ENCODE measurements at places on chromosomes 6 and 20.

DNA sequence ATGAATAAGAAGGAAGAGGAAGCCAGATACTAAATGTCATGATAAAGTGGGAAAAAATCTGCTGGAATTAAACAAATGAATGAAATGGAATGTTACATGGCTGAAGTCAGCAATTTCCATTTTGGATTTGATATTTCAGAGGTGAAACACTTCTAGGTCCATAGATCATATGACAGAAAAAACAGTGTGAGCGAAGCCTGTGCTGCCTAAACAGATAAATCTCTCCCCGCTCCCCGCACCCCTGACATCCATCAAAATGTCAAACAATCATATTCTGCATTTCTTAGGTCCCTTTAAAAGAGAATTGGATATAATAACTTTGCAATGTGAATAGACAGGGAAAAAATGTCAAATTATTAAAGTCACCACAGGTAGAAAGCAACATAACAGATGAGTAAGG lies 26.0 kb upstream of the TRDN start:
- no peaks in the 10 kb centered on the region for H3K27me3 ChIP-seq
- H3K4me1 ChIP-seq = no peaks in the 10 kb centered on the region
- no peak overlapping the region for H3K27ac ChIP-seq
- DNase-seq = no peak
- H3K4me3 ChIP-seq = no peak overlapping the region

- no peak for DNase-seq
- no peaks in the 10 kb centered on the region for H3K4me1 ChIP-seq
- H3K36me3 ChIP-seq = no peaks in the 10 kb centered on the region
- H3K27ac ChIP-seq = no peak overlapping the region
- H3K4me3 ChIP-seq = no peak overlapping the region
Observed at GRCh38 chr6:39338397-39338796, 15.9 kb upstream of the KCNK16 start.

GRCh38 chr6:33880104-33880678 lies 76.4 kb upstream of the MLN start:
- H3K27me3 ChIP-seq = 0 out of 2 replicates have a peak, but pooled peaks cover 4% of the 10 kb centered on the region
- H3K36me3 ChIP-seq = no peaks in the 10 kb centered on the region
- peaks cover 9% of the 10 kb centered on the region for H3K4me1 ChIP-seq
- DNase-seq = no peak

DNA sequence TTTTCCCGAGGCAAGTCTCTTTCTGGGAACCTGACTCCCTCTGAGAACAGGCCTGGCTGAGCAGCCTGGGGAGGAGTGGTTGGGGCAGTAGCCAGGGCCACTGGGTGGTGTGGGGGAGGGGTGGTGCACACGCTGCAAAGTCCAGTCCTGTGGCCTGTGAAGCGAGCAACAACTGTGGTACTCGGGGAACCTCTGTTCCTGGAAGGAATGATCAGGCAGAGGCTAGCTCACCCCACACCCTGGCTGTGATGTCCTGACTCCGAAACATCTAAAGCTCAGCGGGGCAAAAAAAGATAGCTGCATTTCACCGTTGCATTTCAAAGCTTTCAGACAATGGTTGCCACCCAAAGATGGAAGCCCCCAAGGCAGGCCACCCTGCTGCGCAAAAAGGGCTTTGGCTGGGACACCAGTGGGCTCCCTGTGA lies 25.5 kb downstream of the PCK1 start:
- H3K36me3 ChIP-seq = no peaks in the 10 kb centered on the region
- H3K27me3 ChIP-seq = peaks cover 45% of the 10 kb centered on the region
- no peak overlapping the region for H3K27ac ChIP-seq
- H3K4me3 ChIP-seq = no peak overlapping the region
